Left cardiac atrium (tissue), 4 donors: ENCODE measurements at places on chromosomes 6 and 20. TPM values are rescaled to one million over a fixed set of nuclear protein-coding genes. Genes with fewer than 3 reads are reported as not detected.

The TBX18 gene
- total RNA-seq, result 10.1 TPM

The PPP1R3G gene
- 10.7 TPM for total RNA-seq

The WFDC10B gene
- total RNA-seq, result not detected

The FERMT1 gene
- total RNA-seq, result 1.1 TPM

The ULBP2 gene
- total RNA-seq, result 0.71 TPM

The CCN6 gene
- total RNA-seq, result not detected

The ANKRD66 gene
- not detected for total RNA-seq

The LY6G6C gene
- not detected for total RNA-seq

The HLA-DPB1 gene
- 47.8 TPM for total RNA-seq

GRCh38 chr6:43189776-43190304, 7.8 kb downstream of the CUL9 start:
- DNase-seq, result no peak

GRCh38 chr6:151301547-151301946, 61.8 kb downstream of the AKAP12 start:
- DNase-seq, result no peak

DNA sequence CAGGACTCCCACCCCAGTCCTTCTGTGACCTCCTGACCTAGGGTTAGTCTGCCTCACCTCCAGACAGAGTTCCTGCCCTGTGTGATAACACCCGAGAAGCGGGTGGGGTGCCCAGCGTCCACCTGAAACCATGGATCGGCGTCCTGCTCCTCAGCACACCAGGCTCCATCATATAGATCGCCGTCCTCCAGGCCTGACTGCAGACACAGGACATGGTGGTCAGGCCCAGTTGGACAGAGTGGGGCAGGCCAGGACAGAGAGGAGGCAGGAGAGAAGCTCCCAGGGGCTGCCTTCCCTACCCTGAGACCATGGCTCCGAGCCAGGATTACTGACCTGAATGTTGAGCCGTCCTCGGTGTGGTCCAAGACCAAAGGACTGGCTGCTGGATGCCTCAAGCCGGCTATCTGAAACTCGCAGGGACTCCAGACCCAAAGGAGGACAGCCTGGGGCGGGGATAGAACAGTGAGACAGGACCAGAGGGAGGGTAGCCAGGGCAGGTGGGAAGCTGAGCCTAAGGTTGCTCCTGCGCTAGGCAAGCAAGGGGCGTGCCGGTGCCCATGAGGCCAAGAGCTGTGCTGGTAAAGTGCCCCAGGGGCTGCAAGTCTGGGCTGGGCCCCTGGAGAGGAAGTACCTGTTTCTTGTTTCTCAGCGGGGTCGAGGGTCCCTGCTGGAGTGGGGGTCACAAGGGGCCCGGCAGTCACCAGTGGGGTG, 2.2 kb downstream of the CPXM1 start:
- DNase-seq, result no peak

GRCh38 chr6:143555582-143555981, 44.1 kb upstream of the FUCA2 start:
- no peak for DNase-seq

GRCh38 chr6:138593124-138593877, 94.0 kb upstream of the NHSL1 start:
- peak; percentile 73 for DNase-seq

GRCh38 chr6:158771399-158772152, 47.6 kb downstream of the EZR start:
- no peak for DNase-seq

DNA sequence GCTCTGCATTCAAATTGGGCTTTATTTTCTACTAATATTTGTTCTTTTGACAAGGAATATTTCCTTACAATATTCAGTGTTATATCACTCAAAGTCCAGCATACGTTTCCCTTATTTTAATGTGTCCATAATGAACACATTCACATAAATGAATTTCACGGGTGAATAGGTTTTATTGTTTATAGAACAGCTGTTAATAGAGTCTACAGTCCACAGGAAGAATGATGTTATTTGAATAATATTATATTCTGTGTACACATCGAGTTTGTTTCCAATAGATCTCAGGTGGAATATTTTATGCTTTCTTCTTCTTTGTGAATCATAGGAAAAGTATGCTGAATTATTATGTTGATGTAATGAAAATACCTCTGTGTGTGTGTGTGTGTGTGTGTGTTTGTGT, 582.4 kb downstream of the CDH26 start:
- DNase-seq, result no peak

GRCh38 chr6:73648166-73648565, 5.6 kb downstream of the SLC17A5 start:
- DNase-seq, result no peak

- no peak for DNase-seq
Observed at GRCh38 chr6:99136488-99136887, 188.7 kb upstream of the FBXL4 start.

DNA sequence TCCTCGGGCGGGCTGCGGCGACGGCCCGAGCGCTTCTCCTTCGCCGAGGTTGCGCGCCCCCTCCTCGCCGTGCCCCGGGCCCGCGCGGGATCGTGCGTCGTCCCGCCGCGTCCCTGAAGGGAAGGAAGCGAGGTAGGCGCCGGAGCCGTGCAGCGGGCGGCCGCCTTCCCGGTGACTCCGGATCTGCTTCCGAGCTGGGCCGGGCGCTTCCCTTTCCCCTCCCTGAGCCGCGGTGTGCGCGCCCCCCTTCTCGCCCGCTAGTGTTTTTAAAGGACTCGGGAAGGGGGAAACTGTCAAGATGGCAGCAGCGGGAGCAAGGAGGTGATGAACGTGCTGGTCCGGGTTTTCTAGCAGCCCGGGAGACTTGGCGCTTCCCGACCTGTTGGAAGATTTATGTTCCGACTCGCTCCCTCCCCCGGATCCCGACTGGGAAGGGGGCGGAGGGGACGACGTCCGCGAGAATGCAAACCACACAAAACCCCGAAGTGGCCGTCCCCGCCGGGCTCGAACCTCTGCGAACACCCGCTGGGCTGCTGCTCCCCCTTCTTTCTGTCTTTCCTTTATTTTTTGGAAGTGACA, 744 bp upstream of the FOXO3 start:
- peak; percentile 67 for DNase-seq

DNA sequence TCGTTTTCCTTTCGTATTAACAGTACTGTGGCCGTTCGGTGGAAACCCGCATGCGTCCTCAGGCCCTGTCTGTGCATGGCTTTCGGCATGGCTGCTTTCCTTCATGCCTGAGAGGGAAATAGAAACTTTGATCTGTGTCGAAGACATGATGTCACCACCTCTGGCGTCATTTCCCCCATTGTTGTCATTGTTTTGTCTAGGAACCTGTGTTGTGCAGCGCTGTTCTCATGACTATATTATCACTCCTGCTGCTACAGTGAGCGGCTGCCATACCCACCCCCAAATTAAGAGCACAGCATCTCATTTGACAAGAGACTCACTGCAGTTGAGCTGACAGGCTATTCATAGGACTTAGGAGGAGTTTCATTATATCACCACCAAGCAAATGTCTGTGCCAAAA, 172.3 kb downstream of the TMEM242 start:
- peak; percentile 55 for DNase-seq

GRCh38 chr6:113414511-113414910, 442.6 kb upstream of the MARCKS start:
- DNase-seq, result peak; percentile 35

- DNase-seq, result no peak
Observed at GRCh38 chr6:80454661-80455365, 348.3 kb downstream of the BCKDHB start.

- DNase-seq, result no peak
Observed at GRCh38 chr6:156189195-156189594, 588.0 kb upstream of the ARID1B start.

DNA sequence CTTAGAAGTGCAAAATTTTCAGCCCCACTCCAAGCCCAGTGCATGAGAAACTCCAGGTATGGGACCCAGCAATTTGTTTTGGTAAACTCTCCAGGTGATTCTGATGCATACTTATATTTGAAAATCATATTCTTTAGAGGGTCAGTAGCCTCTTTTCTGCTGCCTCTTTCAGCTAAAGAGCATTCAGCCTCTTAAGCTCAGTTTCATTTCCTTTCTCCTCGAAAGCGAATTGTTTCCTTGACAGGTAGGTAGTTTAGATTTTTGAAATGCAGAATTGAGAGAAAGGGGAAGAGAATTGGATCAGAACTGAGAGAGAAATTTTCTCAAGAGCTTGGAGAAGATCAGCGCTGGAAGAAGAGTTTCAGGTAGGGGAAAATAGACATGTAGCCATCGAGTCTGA, 995.8 kb upstream of the FLRT3 start:
- no peak for DNase-seq

DNA sequence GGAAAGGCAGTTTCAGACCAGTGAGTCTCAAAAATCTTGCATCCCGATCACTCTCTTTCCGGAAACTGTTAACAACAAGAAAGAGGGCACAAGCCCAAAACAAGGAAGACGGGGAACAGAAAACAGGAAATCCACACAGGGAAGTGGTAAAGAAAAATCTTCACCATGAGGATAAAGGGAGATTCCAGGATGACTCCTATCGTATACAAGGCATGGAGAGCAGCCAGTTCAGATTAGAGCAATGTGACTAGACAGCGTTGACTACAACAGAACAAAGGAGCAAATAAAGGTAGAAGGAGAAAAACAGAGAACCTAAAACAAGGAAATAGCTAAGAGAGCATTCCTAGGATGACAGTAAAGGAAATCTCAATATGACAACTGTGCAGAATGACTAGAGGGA, 26.5 kb downstream of the VNN1 start:
- no peak for DNase-seq

GRCh38 chr20:10090588-10091166, 55.9 kb downstream of the ANKEF1 start:
- peak; percentile 33 for DNase-seq

GRCh38 chr6:74879234-74879633, 326.6 kb downstream of the COL12A1 start:
- no peak for DNase-seq

- DNase-seq, result no peak
Observed at GRCh38 chr20:46674253-46675083, 14.8 kb downstream of the TP53RK start.

DNA sequence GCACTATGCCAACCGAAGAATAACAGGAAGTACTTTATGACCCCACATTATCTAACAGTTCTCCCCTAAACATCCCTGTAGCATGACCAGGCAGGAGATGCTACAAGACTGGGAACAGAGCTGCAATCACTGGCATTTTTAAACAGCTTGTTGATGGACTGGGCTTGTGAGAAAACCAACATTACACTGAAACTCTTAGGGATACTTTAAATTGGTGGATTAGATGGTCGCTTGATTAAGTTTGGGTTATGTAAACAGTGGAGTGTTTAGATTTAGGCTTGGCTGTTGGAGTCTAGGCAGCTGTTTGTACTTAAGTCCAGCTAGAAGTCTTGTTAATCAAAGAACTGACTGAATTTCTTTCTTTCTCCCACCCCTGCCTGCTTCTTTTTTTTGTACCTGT, 234.1 kb upstream of the BMP2 start:
- DNase-seq, result no peak

GRCh38 chr6:168408504-168409136, 32.4 kb upstream of the SMOC2 start:
- DNase-seq, result no peak

- no peak for DNase-seq
Observed at GRCh38 chr6:12170351-12171092, 119.6 kb upstream of the EDN1 start.

DNA sequence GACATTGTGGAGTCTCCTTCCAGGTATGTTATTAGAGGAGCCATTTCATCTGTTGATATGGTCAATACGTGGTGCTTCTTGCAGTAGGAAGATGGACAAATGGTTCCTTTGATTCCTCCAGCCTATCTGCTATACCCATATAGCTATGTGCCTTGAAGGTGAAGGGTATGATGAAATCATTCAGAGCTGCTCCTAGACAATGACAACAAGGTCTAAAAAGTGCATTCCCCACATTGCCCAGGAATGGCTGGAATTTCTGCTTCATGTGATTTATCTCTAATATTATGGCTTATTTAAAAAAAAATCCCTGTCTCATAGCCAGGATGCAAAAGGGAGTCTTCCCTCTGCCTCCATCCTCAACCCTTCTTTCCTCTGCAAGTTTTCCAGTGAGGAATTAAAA, 14.1 kb downstream of the DAAM2 start:
- no peak for DNase-seq

DNA sequence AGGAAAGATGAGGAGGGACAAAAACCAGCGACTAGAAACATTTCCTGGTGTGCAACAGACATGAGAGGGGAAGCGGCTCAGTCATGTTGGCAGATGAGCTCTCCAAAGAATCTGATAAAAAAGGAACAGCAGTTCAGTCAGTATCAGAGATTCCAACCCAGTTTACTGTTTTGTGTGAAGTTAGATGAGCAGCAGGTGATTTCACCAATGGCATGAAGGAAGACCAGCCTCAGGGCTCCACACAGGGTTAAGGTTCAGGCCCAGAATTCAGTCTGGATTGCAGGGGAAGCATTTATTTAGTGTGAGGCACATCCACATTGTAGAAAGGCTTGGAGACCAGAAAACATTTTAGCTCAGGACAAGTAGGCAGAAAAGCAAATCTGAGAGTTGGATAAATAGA, 317.8 kb downstream of the C6orf118 start:
- no peak for DNase-seq

DNA sequence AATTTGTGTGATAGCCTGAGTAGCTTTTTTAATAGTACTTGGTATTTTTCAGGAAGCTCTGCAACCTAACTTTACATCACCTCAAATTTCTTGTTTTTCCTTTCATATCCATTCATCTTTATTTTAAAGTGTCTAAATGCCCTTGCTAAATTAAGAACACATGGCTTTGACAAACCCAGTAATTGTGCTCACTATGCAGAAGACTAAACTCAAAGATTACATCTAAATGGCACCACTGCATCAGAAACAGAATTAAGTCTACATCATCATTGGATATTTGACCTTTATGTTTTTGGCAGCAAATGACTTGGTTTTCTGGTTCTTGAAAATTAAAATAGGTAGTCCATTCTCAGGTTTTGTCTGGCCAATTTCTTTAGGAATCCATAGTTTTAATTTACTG, 69.6 kb upstream of the HDGFL1 start:
- no peak for DNase-seq

GRCh38 chr6:107355659-107356058, 103.7 kb downstream of the PDSS2 start:
- DNase-seq, result no peak

DNA sequence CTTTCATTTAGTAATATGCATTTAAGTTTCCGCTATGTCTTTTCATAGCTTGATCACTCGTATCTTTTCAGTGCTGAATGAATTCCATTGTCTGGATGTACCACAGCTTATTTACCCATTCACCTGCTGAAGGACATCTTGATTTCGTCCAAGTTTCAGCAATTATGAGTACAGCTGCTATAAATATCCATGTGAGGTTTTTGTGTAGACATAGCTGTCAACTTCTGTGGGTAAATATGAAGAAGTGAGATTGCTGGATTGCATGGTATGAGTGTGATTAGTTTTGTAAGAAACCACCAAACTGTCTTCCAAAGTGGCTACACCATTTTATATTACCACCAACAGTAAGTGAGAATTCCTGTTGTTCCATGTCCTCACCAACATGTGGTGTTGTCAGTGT, 79.2 kb upstream of the STMND1 start:
- no peak for DNase-seq
